ENCODE measurements at places on chromosomes 13 and 19.
A peak's percentile ranks its signal among the peaks of the same experiment; 100 is the strongest.

DNA sequence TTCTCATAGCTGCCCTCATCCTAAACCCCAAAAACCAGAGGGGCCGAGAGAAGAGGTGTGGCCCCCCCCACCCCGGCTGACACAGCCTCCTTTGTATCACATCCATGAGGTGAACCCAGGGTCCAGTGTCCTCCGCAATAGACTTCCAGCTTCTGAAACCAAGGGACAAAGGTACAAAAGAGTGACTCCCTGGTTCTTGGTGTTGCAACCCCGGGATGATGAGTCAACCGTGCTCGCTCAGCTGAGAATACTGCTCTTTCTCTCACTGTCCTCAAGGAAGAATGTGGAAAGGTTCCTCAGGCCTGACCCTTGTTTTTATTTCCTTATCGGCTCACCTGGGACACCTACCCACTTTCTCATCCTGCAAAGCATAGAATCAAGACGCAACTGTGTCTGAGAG lies 5.5 kb downstream of the SLC15A1 start:
- no peak for DNase-seq

- DNase-seq = peak; percentile 5
Measured at GRCh38 chr13:31105020-31105795, 56.5 kb downstream of the HSPH1 start.

DNA sequence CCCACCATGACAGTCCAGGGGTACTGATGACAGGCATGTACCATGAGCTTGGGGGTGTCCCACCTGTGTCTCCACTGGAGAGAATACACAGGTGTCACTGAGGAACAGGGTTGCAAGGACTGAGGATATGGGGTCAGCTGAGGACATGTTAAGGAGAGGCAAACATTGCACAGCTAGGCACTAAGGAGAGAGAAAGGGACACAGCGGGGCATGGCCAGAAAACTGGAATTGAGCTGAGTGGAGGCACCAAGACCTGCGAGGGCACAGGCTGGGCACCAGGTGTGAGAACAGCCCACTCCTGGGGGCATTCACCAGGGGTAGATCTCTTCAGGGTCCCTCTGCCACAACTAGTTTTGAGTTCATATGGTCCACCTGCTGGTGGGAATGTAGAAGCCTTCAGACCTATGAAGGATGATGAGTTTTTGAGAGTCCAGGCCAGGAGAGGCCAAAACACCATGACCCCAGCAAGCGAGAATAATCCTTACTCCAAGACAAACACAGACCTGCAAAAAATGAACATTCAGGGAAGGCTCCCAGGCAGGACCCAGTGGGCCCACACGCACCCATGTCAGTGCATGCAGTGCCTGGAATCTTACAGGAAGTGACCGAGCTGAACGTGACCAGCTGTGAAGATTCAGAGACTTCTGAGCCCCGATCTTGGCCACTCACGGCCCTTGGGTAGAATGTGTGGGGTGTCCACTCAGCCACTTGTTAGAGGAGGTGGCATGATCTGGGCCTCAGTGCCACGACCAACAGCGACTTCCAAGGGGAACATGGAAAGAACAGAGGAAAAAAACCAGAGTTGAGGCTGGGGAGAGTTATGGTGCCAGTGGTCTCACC lies 1.4 kb upstream of the ZNF584 start:
- DNase-seq = peak; percentile 50

- DNase-seq = no peak
Measured at GRCh38 chr19:3469638-3470499, 10.5 kb downstream of the SMIM24 start.

DNA sequence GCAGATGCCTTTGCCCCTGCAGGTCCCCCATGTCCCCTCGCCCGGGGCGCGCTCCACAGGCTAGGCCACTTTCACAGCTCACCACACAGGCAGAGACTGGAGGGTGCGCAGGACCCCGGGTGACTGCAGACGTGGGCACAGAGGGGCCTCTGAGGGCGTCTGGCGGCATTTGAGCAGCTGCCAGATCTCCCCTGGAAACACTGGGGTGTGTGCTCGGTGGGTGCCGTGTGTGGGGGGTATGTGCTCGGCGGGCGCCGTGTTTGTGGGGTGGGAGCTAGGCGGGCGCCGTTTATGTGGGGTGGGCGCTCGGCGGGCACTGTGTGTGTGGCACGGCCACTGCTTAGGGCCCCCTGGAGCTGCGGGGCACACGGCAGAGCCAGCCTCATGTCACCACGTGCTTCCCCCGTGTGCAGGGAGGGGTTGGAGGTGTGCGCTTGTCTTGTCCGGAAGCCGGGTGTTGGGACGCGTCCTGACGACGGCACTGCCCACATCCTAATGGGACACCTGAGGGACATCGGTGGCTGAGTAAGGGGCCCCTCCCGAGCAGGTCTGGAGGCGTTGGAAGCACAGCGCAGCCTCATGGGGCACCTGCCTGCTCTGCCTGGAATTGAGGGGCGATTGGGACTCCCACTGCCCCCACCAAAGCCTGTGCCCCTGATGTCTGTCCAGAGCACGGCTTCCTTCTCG lies 16.7 kb downstream of the CSNK1G2 start:
- no peak for DNase-seq

- no peak for DNase-seq
Measured at GRCh38 chr13:77786695-77787287, 89.3 kb downstream of the SLAIN1 start.

DNA sequence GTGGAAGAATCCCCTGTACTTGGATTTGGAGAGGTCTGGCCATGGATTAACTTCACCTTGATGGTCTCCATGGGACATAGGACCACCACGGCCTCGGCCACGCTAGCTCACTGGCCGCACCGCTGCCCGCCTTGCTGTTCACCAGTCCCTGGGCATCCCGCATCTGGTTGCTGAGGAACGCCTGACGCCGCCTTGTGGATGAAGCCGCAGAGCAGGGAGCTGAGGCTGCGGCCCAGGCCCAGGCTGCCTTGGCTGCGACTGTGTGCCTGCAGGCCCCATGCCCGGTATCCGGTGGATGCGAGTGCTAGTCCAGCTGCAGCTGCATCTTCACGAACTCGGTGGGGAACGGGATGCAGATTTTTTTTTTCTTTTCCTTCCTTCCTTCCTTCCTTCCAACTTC lies 1407.1 kb downstream of the UQCRFS1 start:
- DNase-seq = no peak

DNA sequence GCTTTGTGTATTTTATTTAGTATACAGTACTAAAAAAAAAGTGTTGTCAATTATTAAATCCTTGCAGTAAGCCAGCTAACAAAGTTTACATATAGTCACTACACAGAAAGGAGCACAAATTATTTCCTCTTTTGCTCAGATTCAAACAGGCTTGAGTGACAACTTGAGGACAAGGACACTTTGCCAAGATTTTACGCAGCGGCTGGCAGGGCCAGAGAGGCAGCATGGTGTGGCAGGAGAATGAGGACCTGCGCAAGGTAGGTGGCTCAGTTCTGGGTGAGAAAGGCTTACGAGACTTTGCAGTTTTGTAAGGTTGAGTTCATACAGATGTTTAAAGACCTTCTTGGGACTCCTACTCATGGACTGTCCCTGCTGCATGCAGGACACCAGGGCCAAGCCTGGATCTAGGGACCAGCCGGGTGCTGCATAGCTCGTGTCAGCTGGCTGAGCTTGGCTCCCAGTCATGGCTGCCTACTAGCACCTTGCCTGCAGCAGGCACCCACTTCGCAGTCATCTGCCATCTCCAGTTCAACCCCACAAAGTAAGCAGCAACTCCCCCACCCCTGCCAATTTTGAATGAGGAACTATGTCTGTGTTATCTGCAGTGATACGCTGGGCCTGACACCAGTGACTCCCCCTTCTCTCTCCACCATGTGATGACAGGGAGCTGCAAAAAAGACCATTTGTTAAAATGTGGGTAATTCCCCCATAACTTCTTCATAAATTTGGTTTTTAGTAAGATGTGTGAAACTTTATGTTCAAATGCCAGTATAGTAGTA lies 3.7 kb upstream of the TUBA3C start:
- DNase-seq = no peak

- no peak for DNase-seq
Measured at GRCh38 chr13:71758828-71759227, 108.2 kb downstream of the DACH1 start.

GRCh38 chr19:53045536-53045935 lies 996 bp downstream of the ERVV-2 start:
- DNase-seq = no peak

- DNase-seq = no peak
Measured at GRCh38 chr13:35876601-35877000, 254.6 kb downstream of the DCLK1 start.

Measured in cerebellar cortex (tissue), 1 donor.